ENCODE measurements at places on chromosomes 2 and 18. TPM values are rescaled to one million over a fixed set of nuclear protein-coding genes. Genes with fewer than 3 reads are reported as not detected.

The ALLC gene
- not detected for total RNA-seq

The DES gene
- total RNA-seq, result 3.0 TPM

The SLC9A4 gene
- total RNA-seq, result not detected

The EFHD1 gene
- total RNA-seq, result 2.8 TPM
